ENCODE measurements at places on chromosomes 16 and 17.
A peak's percentile ranks its signal among the peaks of the same experiment; 100 is the strongest.

DNA sequence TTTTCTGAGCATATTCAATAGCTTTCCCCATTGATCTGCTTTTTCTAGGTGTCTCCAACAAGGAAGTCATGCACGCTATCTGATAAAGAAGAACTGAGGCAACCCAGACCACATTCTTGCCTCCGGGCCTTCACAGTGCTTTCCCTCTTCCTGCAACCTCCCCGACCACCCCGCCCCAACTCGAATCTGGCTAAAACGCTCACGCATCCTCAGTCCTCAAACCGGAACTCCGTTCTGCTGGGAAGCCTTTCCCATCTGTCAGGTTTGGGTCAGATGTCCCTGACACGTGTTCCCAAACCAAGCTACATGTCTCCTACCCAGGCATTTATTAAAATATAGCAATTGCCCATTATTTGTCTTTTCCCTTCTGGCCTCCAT lies 112.7 kb downstream of the VPS53 start:
- no peak for DNase-seq

DNA sequence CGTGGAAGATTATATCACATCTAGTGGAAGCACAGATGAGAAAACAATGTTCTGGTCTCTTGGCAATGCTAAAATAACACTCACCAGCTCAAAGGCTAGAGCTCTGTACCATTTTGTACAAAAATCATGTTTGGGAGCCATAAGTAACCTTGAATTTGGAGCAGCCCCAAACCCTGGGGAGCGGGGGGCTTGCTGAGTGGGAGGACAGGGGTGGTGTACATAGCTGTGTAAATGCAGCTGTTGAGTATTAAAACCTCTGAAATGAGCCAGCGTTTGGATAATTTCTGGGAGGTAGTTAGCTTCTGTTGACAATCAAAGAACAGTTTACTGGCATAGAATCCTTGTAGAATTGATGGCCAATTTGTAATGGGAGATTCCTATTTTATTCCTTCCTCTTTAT lies 4.3 kb downstream of the MYH8 start:
- no peak for DNase-seq

- no peak for DNase-seq
Measured at GRCh38 chr17:13323990-13324389, 277.7 kb downstream of the HS3ST3A1 start.

GRCh38 chr17:16981928-16982327 lies 10.0 kb upstream of the TNFRSF13B start:
- no peak for DNase-seq

- DNase-seq, result no peak
Measured at GRCh38 chr17:71378741-71379140, 742.1 kb upstream of the SOX9 start.

DNA sequence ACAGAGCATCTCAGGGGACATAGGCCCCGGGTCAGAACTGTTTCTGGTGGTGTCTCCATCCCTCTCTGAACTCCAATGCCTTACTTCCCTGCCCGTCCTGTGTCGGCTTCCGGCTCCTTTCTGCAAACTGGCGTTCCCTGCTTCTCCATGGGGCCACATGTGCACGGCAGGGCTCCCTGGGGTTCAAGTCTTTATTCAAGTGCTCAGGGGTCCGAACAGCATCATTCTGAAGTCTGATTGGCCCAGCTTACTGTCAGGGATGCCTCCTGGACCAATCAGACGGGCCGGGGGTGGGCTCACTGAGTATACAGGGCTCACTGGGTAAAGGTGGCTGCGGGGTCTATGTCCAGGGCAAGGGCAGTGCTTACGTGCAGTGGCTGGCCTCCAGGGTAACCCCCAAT lies 17.1 kb downstream of the C16orf82 start:
- DNase-seq, result no peak

DNA sequence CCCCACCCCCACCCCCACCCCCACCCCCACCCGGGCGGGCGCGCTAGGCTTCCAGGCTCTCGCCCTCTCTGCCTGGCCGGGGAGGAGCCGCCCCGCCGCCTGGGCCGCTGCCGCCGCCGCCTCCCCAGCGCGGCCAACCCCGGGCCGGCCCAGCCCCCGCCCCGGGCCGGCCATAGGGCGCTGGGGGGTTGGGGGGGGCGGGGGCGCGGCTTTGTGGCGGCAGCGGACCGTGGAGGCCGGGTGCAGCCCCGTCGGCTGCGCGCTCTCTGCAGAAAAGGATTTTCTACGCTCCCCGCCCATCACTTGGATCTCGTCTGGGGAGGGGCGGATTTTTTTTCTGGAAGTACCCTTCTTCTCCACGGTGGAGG lies 230.9 kb downstream of the MRTFB start:
- DNase-seq, result no peak

DNA sequence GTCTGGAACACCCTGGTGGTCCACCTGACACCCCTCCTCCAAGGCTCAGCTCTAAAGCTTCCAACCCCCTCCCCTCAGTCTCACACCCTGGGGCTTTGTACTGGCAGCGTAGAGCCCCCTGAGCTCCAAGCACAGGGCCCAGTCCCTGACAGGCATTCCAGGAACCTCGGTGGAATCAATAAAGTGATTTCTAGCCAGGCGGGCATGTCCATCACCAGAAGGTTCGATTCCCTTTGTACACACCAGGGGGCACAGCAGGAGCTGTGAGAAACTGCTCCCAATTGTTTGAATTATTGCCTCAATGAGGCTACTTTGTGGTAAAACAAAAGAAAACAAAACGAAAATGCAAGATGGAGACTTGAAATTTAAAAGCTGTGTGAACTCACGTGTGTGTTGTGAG lies 51.8 kb downstream of the SMPD3 start:
- DNase-seq, result peak; percentile 8

DNA sequence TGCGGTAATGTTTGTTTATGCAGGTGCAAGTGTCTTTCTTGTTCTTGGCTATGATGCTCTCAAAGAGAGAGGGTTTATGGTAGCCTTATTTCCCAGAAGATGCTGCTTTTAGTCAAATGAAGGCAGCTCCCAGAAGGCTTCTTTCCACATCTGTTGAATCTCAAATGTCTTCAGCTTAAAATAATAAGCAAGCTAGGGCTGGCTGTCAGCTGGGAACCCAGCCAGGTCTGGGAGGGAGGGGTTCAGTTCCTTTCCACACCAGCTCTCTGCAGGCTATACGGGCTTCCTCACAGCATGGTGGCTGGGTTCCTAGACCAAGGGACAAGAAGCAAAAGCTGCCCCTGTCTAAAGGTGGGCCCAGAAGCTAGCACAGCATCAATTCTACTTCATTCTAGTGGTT lies 47.4 kb upstream of the ATF7IP2 start:
- no peak for DNase-seq

DNA sequence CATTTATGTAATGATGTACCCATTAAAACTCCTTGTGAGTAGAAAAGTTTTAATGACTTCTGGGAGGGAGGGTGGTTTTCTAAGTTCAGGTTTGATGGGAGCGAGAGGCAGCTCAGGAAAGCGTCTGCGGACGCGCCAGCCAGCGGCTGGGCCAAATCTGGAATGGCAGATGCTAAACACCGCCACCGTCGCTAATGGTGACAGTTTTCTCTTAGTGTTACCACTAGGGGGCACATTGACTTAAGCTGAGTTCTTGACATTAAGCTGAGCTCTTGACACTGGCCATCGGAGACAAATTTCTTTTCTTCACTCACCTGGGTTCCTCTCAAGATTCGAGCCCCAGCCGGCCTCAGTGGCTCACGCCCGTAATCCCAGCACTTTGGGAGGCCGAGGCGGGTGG lies 6.7 kb downstream of the TRPV1 start:
- peak; percentile 8 for DNase-seq

DNA sequence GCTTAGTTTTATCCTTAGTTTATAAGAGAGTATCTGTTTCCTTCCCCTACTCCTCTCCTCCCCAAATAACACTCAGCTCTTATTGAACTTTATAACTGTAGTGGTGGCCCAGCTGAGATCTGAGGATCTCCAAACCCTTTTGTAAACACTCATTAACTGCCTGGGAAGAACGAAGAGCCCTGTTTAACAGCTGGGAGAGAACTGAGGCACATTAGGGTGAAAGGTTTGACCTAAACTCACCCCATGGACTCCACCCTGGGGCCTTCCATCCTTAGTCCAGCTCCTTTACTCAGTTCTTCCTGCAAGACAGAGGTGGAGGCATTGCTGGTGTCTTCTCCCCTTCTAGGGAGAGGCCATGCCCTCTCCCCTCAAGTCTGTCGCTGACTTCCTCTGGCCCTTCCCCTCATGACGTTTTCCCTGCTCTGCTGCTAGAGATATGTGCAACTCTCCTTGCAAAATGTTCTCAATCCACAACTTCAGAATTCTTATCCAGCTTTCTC lies 1.2 kb upstream of the RARA start:
- DNase-seq, result no peak

DNA sequence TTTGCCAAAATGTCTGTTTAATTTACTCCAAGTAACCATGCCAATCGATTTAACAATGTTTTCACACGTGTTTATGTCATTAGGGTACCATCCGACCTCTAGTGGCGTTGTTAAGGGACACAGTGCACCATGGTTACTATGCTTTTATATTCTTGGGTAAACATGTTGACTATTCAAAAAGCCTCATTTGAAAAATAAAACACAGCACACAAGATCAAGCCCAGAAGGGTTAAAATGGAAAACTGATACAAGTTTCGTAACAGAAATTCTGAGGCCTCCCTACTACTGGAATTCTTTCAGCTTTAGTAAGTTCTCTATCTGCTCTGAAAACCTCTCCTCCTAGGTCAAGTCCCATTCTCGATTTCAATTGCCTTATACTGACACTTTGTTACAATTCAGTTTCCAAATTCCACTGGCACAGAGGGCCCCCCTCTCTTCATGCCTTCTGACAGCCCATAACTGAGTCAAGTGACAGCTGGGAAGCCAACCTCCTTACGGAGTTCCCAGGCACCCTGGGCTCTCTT lies 2.1 kb downstream of the CFAP20 start:
- no peak for DNase-seq

DNA sequence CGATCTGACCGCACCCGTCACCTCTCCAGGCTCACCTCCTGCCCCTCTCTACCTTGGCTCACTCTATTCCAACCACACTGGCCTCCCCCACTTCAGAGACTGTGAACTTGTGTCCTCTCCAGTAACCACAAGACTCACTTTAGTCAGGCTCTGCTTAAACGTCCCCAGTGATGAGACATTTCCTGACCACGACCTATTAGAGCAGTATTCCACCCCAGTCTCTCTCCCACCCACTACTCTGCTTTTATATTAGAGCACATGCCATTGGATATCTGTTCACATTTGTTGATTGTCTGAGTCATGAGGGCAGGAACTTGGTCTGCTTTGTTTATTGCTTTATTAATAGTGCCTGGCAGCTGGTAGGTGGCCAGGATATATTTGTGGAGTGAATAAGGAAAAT lies 20.1 kb downstream of the COX11 start:
- no peak for DNase-seq

GRCh38 chr16:85615014-85615851 lies 2.1 kb downstream of the GSE1 start:
- peak; percentile 67 for DNase-seq

GRCh38 chr16:106623-107324 lies 28.7 kb downstream of the MPG start:
- no peak for DNase-seq

DNA sequence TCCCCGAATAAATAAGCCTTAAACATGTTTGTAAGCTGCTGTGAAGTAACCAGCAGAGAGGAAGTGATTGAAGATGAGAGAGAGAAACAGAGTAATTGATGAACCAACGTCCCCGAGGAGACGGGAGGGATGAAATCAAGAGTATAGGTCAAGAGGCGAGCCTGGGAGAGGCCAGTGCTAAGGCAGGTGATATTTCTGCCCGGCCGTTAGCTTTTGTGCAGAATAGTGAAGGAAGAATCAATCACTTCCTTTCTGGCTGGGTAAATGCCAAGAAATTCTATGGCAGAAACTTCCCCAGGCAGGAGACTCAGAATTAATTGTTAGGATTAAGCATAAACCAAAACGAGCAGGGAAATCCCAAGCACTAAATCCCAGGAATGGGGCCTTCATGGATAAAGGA lies 273.8 kb downstream of the CDH13 start:
- DNase-seq, result no peak

DNA sequence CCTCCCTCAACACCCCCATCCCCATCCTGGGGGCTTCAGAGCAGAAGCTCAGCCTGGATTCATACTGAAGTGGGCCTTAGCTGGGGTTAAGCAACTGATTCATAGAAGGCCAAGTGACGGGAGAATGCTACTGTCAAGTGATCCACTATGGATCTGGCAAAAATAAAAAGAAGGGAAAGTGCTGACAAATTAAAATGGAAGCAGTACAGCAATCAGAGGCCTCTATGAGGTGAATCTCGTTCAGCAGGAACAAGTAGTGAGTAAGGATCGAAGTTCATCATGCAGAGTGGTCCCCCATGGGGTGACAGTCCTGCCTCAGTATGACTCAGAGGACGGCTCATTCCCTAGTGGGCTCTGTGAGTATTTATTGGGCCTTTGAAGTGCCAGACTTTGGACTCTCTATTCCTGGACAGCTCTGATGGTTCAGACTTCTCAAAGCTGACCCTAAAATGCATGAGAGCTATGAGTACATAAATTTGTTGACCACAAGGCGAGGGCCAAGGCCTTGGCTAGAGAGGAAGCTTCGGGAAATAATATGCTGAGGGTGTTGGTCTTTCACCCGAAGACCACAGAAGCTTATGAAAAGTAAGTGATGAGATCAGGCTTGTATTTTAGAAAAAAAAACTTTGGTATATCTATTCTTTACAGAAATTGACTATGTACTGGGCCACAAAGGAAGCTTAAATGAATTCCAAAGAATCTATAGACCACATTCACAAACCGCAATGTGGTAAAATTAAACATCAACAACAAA lies 5.3 kb upstream of the NSMCE1 start:
- no peak for DNase-seq

GRCh38 chr17:48871551-48872351 lies 20.8 kb upstream of the ATP5MC1 start:
- no peak for DNase-seq

GRCh38 chr16:47110939-47111338 lies 32.8 kb downstream of the NETO2 start:
- no peak for DNase-seq

GRCh38 chr17:64061178-64061898 lies 40.9 kb upstream of the ICAM2 start:
- peak; percentile 17 for DNase-seq

- no peak for DNase-seq
Measured at GRCh38 chr17:57245786-57246185, 10.5 kb upstream of the MSI2 start.
